ENCODE measurements at places on chromosomes 7 and 10. TPM values are rescaled to one million over a fixed set of nuclear protein-coding genes. Genes with fewer than 3 reads are reported as not detected.

GJD4 gene
- not detected for total RNA-seq

CPED1 gene
- total RNA-seq: not detected

HOXA10 gene
- total RNA-seq: not detected

TRIM50 gene
- not detected for total RNA-seq

COL13A1 gene
- total RNA-seq: not detected

GRM3 gene
- not detected for total RNA-seq

KAZALD1 gene
- not detected for total RNA-seq

FXYD4 gene
- total RNA-seq: not detected

Data from activated naive CD8-positive, alpha-beta T cell treated with anti-CD3 and anti-CD28 coated beads, Interleukin-2, amount 10 ng/mL, durations not matched to agents 7 days and 5 days (primary cell).